Thoracic aorta (tissue), 2 donors: ENCODE measurements at places on chromosomes 3 and 15. TPM values are rescaled to one million over a fixed set of nuclear protein-coding genes. Genes with fewer than 3 reads are reported as not detected.

FETUB gene
- total RNA-seq: not detected

MOBP gene
- total RNA-seq: not detected

GRCh38 chr3:188975600-188976314, 196.0 kb upstream of the TPRG1 start:
- DNase-seq: no peak

- DNase-seq: no peak
These were observed 54.8 kb downstream of the DPH6 start for GRCh38 chr15:35491173-35491572.

GRCh38 chr3:189121092-189121491, 50.7 kb upstream of the TPRG1 start:
- DNase-seq: no peak

DNA sequence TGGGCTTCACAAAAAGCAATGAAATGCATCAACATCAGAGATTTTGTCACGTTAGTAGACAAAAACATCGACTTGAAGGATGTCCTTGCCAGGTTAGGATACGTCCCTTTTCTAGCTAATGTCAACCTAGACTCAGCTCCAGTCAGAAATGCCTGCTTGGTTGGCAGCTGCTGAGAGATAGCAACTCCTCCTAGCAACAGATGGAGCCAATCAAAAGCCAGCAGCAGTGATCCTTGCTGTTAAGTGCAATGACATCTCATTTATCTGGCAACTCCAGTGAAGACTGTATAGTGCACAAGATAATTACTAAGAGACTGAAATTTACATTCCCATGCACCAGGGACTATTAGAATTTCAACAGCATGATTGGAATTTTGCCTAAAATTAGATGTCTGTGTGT, 424.1 kb downstream of the FGF12 start:
- DNase-seq: no peak

GRCh38 chr15:40072216-40072990, 33.4 kb upstream of the SRP14 start:
- DNase-seq: no peak
